ENCODE measurements at places on chromosomes 13 and 19.

GRCh38 chr13:97274829-97275649 is 52.9 kb downstream of the MBNL2 start:
- no peak for DNase-seq

- no peak for DNase-seq
These were observed 33.4 kb downstream of the STARD13 start for GRCh38 chr13:33252135-33252534.

DNA sequence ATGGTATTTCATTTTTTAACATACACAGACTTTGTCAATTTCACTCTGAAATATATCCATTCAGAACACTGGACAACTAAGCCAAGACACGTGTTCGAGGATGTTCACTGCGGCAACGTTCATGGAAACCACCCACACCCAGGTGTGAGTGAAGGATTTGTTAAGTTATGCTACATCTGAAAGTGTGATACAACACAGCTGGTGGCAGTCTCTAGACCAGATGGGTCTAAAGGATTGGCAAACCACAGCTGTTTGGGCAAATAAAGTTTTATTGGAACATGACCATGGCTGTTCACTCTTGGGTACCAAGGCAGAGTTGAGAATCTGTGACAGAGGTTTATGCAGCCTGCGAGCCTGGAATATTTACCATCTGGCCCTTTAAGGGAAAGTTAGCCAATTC is 12.0 kb downstream of the SLC7A9 start:
- no peak for DNase-seq

DNA sequence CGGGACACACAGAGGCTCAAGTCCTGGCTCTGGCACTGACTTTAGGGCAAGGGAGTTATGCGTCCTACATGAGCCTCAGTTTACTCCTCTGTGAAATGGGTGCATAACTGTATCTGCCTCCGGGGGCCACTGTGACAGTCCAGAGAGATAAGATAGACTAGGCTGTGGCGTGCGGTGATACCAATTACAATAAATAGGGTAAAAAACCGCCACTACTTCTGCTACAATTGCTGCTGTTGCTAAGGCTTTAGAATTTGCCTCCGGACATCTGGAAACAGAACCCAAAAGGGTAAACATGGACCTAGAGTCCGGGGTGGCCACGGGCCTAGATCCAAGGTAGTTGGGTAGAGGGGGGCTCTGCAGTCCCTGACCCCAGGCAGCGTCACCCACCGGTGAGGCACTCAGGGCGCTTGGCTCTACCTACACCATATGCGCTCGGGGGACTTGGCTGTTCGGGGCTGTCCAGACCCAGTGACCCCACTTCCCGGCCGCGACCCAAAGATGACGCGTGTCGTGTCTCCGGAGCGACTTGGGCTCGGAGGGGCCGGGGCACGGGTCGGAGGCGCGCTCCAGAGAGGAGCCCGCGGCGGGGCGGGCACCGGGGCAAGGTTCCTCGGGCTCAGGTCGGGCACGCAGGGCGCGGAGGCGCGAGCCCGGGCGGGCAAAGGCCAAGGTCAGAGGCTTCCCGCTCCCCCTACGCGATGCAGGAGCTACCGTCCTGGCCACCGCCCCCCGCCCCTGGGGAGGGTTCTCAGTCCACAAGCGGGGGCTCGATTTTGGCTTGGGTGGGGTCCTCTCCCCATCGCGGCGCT is 1.1 kb downstream of the INSR start:
- no peak for DNase-seq

GRCh38 chr13:30829833-30830637 is 76.0 kb upstream of the MEDAG start:
- DNase-seq, result no peak

- no peak for DNase-seq
These were observed 186.1 kb downstream of the KATNAL1 start for GRCh38 chr13:30121244-30121643.
